Peyer's patch (tissue), 4 donors: ENCODE measurements at places on chromosomes 16 and 17.

DNA sequence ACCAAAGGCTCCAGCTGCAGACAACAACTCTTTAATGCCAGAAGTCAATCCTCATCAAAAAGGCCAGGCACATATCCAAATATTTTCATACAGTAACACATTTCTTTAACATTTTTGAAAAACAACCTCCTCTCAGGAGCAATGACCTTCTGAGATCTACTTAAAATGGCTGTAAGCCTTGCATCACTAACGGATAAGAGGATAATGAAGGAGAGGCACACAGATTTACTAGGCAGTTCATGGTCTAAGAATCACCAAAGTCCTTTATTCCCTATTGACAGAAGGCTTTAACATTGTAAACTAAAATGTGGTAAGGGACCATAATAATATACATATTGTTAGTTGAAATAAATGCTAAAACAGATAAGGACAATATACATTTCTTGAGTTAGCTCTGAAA is 114.7 kb downstream of the USP32 start:
- DNase-seq, result no peak

GRCh38 chr16:15033309-15033707 is 22.6 kb downstream of the NTAN1 start:
- peak; percentile 37 for DNase-seq

DNA sequence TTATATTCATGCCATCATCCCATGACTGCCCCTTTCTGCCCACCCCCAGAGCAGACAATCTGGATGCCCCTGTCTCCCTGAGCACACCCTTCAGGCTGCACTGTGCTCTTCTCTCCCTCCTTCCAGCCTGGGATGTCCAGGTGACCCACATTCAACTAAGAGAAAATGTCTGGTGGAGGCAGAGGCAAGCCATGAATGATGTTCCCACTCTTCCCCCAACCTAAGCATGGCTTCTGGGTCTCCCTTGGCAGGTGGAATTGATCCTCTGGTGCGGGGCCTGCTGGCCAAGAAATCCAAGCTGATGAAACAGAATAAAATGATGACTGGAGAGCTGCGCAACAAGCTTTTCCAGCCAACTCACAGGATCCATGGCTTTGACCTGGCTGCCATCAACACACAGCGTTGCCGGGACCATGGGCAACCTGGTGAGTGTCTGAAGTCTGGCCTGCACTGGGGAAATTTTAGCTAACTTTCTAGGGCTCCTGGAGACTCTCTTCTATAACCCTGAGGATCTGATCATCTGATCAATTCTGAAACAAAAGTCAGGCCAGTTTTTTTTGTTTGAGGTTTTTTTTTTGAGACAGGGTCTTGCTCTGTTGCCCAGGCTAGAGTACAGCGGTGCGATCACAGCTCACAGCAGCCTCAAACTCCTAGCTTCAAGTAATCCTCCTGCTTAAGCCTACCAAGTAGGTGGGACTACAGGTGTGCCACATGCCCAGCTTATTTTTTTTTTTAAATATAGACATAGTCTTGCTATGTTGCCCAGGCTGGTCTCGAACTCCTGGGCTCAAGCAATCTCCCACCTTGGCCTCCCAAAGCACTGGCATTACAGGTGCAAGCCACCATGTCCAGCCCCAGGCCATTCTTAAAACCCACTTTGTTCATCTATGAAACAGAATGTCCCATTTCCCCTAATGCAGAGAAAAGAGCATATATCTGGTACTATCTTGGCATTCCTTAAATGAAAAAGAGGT is 14.5 kb downstream of the MPO start:
- no peak for DNase-seq

DNA sequence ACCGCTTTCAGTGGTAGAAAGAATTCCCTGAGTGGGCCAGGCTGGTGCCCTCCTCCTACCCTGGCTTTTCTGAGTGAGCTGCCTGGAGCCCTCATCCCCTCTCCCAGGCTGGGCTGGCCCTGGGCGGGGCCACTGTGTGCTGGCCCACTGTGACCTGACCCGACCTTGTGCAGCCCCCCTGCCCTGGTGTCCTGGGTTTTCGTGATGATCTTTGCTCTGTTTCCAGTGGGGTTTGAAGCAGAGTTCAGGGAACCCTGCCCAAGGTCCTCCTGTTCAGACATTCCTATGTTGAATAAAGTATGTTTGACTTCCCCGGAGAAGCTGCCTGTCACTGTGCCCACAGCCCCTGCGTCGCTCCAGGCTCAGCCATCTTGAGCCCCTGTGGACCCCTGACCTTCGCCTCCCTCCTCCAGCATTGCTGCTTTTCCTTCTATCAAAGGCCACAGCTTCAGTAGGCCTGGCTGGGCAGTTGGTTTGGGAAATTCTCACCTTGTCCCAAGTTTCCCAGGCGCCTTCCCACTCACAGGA is 13.7 kb upstream of the NAGLU start:
- no peak for DNase-seq

- no peak for DNase-seq
Observed at GRCh38 chr17:9890124-9890523, 14.9 kb downstream of the RCVRN start.

GRCh38 chr17:41287050-41287449 is 11.6 kb downstream of the KRTAP9-7 start:
- DNase-seq, result no peak

DNA sequence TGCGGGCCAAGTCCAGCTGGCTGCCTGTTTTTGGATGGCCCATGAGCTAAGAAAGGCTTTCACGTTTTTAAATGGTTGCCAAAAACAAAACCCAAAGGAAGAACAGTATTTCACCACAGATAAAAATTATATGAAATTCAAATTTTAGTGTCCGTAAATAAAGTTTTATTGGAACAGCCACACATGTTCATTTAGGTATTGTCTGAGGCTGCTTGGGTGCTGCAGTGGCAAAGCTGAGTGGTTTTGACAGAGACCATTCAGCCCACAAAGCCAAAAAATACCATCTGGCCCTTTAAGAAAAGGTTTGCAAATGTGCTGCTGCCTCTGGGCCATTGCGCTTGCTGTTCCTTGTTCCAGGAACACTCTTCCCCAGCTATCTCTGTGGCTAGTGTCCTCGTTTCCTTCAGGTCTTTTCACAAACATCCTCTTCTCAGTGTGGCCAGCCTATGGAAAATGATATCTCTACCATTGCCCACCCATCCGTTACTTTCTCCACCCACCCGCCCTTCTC is 232.9 kb upstream of the CIBAR2 start:
- no peak for DNase-seq

DNA sequence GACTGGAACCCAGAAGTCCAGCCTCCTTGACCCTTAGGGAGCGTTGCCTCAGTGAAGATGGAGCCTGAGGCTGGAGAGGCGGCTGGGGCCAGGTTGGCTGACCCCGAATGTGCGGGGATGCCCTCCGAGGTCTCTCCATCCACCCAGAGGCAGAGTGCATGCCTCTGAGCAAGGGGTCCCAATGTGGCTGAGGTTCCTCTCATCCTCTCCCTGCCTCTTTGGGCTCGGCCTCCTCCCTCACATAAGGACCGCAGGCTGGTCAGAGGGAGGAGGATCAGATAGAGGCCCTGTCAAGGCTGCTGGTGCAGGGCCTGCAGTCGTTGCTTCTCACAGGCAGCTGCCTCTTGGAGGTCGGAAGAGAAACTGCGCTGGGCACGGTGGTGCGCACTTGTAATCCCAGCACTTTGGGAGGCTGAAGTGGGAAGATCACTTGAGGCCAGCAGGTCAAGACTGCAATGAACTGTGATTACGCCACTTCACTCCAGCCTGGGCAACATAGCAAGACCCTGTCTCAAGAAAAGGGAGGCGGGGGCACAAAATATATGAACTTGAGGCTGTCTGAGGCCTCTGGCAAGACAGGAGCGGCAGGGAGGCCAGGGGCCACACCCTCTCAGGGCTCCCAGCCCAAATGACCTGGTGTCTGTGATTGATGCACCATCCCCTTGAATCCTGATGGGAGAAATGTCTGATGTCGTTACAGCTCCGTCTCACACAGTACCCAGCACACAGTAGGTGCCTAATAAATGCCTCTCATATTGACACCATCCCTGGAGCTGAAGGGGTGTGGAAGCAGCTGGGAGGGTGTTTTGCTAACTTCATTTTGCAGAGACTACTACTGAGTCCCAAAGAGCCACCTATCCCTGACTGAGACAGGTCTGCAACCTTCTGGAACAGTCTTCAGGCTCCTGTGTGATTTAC is 220.1 kb upstream of the GSE1 start:
- DNase-seq, result no peak

- peak; percentile 54 for DNase-seq
Observed at GRCh38 chr17:57108671-57109392, 23.8 kb downstream of the AKAP1 start.

GRCh38 chr16:86772671-86773353 is 194.5 kb downstream of the FOXL1 start:
- DNase-seq, result no peak

DNA sequence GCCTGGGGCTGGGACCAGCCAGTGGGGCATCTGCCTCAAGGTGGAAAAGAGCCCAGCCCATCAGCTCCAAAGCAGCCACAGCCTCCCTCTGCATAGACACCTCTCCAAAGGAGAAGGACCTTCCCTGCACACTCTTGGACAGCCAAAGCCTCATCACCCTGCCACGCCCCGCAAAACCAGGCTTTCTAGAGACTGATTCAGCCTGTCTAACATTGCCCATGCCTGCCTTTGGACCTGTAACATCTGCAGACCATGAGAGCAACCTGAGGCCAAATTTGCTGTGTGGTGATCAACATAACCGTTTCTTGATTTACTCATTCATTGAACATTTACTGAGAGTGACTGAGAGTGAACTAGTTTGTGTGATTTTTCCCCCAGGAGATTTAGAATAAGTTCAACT is 219.7 kb upstream of the HSBP1 start:
- no peak for DNase-seq

GRCh38 chr17:76527430-76528111 is 9.9 kb downstream of the CYGB start:
- DNase-seq, result peak; percentile 91

- no peak for DNase-seq
Observed at GRCh38 chr17:28878158-28878910, 19.2 kb downstream of the FLOT2 start.

DNA sequence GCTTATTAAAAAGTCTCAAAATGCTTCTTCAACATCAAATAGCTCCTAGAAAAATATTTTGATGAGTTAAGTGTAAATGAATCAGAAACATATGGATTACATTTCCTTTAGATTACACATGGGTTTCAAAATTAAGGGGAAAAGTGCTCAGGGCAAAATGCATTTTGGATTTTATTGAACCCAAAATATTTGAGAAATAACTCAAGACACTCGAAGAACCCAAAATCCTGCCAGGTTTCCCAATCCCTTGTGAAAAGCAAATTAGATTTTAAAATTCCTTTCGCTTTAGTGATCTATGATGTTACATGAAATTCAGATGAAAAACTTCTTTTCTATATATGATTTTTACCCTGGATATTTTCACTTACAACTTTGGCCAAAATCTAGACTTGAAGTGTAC is 847.4 kb upstream of the SOX9 start:
- DNase-seq, result no peak

DNA sequence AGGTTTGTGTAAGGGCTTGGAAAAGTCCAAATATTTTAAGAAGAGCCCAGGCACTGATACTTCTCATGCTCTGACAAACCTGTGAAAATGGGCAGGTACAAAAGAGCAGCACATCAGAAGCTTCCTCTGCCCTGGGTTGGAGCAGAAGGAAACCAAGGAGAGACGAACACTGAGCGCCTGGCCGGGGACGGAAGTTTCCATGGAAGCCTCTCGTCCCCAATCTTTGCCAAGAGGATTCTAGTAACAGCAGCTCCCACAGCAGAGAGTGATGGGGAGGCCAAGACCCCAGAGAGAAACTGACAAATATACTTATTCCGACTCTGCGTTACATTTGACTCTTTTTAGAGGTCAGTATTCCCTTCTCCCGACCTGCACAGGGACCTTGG is 268.5 kb downstream of the C16orf95 start:
- no peak for DNase-seq

GRCh38 chr16:72221630-72222024 is 49.7 kb upstream of the PMFBP1 start:
- no peak for DNase-seq

- DNase-seq, result no peak
Observed at GRCh38 chr17:75308732-75309629, 19.7 kb upstream of the SLC25A19 start.

DNA sequence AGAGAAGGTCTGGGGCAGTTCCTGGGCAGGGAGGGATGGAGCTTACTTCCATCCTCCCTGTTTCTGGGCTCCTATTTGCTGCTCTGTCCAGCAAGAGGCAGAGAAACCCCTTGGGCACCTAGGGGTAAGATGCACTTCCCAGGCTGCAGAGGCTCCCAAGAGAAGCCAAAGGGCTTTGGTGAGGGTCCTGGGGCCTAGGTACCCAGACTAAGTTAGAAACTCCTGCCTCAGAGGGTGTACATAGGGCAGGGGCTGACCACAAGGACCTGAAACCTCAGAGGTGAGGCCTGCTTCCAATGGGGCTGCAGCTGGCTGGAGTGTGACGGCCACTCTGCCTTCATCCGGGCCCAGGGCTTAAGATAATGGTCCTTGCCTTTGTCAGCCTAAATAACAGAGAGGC is 1.6 kb upstream of the ARMC7 start:
- no peak for DNase-seq

GRCh38 chr17:9371019-9371418 is 204.6 kb downstream of the STX8 start:
- no peak for DNase-seq

DNA sequence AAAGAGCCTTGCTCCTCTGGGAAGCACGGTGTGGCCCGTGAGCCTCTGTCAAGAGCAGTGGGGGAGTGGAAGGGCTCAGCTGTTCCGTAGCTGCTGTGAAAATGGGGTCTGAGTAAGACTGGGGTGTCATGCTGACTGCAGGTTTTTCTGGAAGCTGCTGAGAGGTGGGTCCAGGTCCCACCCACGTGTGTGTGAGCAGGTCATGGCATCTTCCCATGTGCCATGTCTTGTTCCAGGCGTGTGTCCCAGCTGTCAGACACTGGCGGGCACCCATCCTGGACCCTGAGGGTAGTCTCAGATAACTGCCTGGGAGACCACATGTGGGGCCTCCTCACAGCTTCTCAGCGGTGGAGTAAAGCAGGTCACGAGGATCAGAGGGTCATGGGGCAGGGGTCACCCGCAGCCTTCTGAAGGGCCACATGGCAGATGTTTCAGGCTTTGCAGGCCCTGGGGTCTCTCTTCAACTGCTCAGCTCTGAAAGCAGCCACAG is 92.9 kb downstream of the NPIPB11 start:
- no peak for DNase-seq

DNA sequence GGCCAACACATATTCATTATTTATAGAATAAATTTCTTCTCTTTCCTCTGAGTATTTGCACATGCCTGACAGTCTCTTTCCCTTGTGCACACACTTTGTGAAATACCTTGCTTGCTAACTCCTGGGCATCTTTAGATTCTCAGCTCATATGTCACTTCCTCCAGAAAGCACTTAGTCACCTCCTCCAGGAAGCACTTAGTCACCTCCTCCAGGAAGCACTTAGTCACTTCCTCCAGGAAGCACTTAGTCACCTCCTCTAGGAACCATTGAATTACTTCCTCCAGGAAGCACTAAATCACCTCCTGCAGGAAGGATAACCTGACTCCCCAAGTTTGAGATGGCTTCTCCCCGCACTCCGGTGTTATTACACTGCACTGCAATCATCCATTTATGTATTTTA is 462.5 kb upstream of the EEF2KMT start:
- no peak for DNase-seq
